Endodermal cell (in vitro differentiated cells): ENCODE measurements at places on chromosomes 1 and 21.

GRCh38 chr1:236836157-236836556 lies 41.1 kb downstream of the MTR start:
- no peak for DNase-seq

DNA sequence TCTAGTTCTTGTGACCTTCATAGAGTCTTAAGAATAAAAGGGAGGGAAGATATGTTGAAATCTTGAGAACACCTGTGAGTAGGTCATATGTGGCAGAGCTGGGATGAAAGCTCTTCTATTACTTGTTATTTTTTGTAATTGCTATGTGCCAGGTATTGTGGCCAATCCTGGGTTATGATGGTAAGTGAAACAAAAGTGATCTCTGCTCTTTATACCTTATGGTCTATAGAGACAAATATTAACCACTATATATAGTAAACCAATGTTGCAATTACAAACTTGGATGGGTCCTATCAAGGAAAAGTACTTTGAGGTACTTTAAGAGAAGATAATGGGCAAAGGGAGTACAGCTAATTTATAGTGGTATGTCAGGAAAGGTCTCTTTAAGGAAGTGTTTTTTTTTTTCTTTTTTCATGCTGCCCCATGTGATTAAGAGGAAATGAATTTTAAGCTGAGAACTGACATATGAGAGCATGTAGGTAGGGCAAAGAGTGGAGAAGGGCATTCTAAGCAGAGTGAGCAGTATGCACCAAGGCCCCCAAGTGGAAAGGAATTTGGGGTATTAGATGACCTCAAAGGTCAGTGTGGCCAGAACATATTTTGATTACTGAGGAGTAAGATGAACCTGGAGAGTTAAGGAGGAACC lies 43.3 kb downstream of the POU2F1 start:
- no peak for DNase-seq

DNA sequence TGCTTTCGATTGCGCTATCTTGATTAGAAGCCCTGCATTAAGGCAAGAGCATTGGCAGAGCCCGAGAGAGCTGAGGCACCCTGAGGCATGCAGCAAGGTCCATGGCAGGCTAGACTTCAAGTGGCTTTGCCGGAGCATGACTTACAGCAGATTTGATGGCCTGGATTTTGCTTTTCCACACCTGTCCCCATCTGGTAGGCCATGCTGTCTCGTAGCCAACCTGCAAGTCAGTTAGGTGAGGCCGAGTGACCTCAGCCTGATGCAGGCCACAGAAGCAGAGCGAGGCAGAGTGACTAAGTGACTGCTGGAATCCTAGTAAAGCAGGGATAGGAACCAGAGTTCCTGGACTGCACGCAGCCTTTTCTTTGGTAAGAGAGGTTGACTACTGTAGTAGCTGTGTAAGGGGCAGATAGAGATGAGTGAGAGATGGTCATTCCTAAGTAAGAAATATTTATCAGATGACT lies 148.9 kb downstream of the PBX1 start:
- DNase-seq: no peak

- no peak for DNase-seq
Observed at GRCh38 chr1:98406352-98407088, 255.0 kb upstream of the SNX7 start.

- peak; percentile 81 for DNase-seq
Observed at GRCh38 chr1:33349081-33349759, 28.3 kb upstream of the A3GALT2 start.

GRCh38 chr1:54120698-54121481 lies 31.9 kb downstream of the CDCP2 start:
- no peak for DNase-seq

DNA sequence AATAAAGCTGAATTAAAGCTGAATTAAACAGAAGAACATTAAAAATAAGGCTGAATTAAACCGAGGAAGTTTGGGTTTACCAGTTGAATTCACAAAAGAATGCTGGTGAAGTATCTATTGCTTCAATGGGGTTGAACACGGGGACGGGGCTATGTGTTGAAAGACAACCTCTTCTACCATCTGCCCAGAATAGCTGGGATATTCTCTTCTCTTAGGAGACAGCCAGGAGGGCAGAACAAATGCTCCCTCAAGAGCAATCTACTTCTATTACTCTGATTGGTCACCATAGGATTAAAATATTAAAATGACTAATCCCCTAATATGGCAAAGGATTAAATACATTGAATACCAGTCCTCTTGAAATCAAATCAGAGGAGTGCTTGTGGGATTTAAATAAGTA lies 68.4 kb downstream of the LPGAT1 start:
- no peak for DNase-seq

GRCh38 chr1:161069241-161069640 lies 450 bp downstream of the ARHGAP30 start:
- no peak for DNase-seq

GRCh38 chr1:56453016-56453415 lies 126.3 kb downstream of the PLPP3 start:
- peak; percentile 72 for DNase-seq

DNA sequence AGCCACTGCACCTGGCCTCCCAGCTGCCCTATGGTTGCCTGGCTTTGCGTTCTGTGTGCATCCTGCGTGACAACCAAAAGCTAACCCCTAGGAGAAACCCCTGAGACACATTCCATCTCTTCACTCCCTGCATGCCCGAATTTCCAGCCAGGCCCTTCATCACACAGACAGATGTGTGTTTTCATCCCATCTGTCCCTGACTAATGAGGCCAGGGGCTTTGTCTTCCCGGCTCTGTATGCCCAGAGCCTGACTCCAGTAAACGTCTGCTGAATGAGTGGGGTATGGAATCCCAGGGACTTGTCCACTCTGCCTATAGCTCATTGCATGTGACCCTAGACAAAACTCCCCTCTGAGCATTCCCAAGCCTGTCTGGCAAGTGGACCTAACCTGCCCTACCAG lies 9.6 kb downstream of the ESPN start:
- no peak for DNase-seq

DNA sequence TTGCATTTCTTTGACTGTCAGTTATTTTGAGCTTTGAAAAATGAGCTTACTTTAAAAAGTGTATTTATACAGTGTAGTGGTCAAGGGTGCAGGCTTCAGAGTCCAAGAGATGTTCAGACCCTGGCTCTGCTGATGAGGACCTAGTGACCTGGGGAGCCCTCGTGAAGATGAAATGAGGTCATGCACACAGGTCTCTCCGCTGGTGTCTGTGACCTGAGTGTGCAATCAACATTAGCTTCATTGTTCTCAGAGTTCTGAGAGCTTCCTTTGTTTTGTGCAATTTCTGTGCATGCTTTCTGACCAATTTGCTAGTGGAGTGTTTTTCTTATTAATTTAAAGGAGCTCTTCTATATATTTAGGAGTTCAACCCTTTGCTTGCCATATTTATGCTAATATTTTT lies 71.3 kb downstream of the RIPK4 start:
- DNase-seq: no peak

DNA sequence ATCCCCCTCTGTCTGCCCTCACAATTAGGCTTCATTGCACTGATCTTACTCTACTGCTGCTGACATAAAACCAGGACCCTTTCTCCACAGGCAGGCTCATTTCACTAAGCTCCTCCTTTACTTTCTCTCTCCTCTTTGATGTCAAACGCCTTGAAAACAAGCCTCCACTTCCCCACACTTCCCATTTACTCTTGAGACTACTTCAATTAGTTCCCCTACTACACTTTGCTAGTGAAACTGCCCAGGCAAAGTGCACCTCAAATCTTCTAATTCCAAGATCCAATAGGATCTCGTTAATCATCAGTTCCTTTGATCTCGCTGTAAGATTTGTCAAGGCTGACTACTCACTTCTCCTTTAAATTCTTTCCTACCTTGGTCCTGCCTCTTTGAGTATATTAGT lies 5.9 kb upstream of the CDC20 start:
- DNase-seq: no peak

GRCh38 chr1:238438311-238439270 lies 547.9 kb upstream of the ZP4 start:
- no peak for DNase-seq

DNA sequence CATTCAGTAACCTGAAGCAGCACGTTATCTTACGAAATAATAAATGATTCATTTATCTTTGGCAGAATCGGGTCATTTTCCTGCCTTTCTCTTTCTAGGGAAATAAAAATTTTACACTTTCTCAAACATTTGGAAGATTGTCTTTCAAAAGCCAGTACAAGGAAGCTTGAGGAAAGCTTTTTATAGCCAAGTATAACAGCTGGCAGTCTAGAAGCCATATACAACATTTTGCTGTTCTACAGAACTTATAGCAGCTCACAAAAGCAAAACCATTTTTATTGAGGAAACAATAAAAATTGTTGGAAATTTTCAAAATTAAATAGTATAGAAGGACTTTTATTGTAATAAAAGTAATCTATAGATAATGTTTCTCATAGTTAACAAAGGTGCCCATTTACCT lies 448.6 kb downstream of the SMYD3 start:
- DNase-seq: no peak

- DNase-seq: peak; percentile 60
Observed at GRCh38 chr1:86913399-86913895, 479 bp downstream of the SELENOF start.

- DNase-seq: no peak
Observed at GRCh38 chr1:3420218-3420951, 34.1 kb upstream of the ARHGEF16 start.

DNA sequence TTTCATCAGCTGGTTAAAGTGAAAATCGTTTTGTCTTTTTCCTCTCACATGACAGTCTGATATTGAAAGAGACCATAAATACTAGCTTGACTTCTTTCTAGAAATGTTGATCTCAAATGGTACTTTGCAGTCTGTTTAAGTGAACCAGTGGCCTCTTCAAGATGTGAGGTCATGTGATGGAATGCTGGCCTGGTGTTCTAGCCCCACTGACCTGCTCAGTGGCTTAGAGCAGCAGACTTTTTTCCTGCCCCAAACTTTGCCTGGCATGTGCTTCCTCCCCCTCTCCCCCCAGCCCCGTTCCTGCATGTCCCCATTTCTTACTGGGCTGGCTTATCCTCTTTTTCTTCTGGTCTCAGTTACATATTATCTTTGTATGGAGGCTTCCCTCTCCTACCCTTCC lies 34.3 kb downstream of the ZYG11A start:
- no peak for DNase-seq

DNA sequence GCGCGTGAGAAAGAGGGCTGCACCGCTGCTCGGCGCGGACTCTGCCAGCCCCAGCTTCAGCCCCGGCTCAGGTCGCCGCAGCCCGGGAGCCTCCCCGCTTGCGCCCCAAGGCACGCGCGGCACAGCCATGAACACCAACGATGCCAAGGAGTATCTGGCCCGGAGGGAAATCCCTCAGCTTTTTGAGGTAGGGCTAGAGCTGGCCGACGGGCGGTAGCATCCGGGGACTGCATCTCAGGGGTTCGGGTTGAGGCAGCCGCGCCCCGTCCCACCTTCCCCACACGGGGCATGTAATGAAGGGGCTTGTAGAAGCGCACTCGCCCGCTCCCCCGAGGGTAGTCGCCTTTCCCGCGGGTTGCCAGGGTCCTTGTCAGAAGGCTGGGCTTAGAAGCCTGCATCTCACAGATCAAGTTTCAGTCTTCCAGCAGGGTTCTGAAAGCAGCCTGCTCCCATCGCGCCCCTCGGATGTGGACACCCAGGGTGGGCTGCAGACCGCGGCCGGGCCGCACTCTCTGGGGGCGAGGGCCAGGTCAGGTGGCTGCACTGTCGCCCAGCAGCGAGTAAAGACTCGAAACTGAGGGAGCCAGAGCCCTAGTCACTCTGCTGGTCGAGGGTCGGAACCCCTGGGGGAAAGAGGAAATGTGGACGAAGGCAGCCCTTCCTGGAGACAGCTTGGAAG lies 507 bp downstream of the AK5 start:
- DNase-seq: peak; percentile 83

GRCh38 chr1:212652609-212653008 lies 44.0 kb downstream of the ATF3 start:
- DNase-seq: no peak
